ENCODE measurements at places on chromosomes 2 and 18. TPM values are rescaled to one million over a fixed set of nuclear protein-coding genes. Genes with fewer than 3 reads are reported as not detected.

- peaks cover 24% of the 10 kb centered on the region for H3K4me1 ChIP-seq
- H3K36me3 ChIP-seq, result no peaks in the 10 kb centered on the region
- DNase-seq, result no peak
- no peak overlapping the region for H3K4me3 ChIP-seq
- H3K27me3 ChIP-seq, result no peaks in the 10 kb centered on the region
These were observed 16.0 kb upstream of the IGFBP5 start for GRCh38 chr2:216711348-216711747.

DNA sequence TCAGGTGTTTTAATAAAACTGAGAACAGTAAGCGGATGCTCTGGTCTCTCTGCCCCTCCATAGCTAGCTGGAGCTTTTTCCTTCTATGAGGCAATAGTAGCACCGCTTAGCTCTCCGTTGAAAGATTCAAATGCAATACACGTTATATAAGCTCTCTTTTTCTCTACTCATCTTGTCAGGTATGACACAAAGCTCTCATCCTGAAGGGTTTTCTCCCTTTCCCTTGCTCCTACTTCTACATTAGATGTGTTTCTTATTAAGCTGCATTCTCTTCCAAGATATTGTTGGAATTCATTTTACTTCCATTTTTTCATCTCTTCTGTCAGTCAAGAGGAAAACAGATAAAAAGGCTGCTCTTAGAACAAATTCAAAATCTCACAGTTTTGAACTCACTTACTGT lies 434.6 kb upstream of the DDX18 start:
- H3K27ac ChIP-seq, result no peak overlapping the region
- no peaks in the 10 kb centered on the region for H3K27me3 ChIP-seq
- no peak overlapping the region for H3K4me3 ChIP-seq
- DNase-seq, result no peak

ADD2 gene
- 4.8 TPM for total RNA-seq

- no peaks in the 10 kb centered on the region for H3K4me1 ChIP-seq
- no peaks in the 10 kb centered on the region for H3K27me3 ChIP-seq
- H3K36me3 ChIP-seq, result peaks cover 13% of the 10 kb centered on the region
- no peak overlapping the region for H3K27ac ChIP-seq
These were observed 129.3 kb downstream of the ZNF236 start for GRCh38 chr18:76951456-76952247.

- no peak overlapping the region for H3K27ac ChIP-seq
- no peaks in the 10 kb centered on the region for H3K36me3 ChIP-seq
- no peak for DNase-seq
- H3K4me3 ChIP-seq, result no peak overlapping the region
These were observed 69.2 kb downstream of the NABP1 start for GRCh38 chr2:191747170-191747530.

GRCh38 chr2:25201265-25201664 lies 32.9 kb upstream of the POMC start:
- no peaks in the 10 kb centered on the region for H3K4me1 ChIP-seq
- H3K36me3 ChIP-seq, result no peaks in the 10 kb centered on the region
- no peak for DNase-seq
- no peaks in the 10 kb centered on the region for H3K27me3 ChIP-seq
- H3K4me3 ChIP-seq, result no peak overlapping the region

DNA sequence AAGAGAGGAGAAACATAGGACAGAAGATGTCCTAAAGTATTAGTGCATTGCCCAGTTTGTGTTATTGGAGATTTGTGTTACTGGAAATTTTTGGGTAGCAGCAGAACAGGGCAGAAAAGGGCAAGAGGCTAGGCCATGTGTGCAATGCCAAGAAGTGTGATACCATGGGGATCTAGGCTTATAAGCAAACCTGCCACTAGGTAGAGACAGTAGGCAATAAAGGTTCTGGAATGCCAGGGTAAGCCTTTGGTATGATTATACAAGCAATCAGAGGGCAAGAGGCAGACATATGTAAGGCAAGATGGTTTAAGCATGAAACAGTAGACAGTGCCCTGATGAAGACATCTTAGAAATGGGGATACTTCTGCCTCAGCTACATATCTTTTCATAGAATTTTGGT lies 12.3 kb upstream of the CERS6 start:
- no peaks in the 10 kb centered on the region for H3K27me3 ChIP-seq
- no peak overlapping the region for H3K4me3 ChIP-seq
- H3K36me3 ChIP-seq, result no peaks in the 10 kb centered on the region
- no peaks in the 10 kb centered on the region for H3K4me1 ChIP-seq
- DNase-seq, result no peak

GRCh38 chr2:128282976-128283810 lies 35.5 kb downstream of the HS6ST1 start:
- no peaks in the 10 kb centered on the region for H3K36me3 ChIP-seq
- no peaks in the 10 kb centered on the region for H3K27me3 ChIP-seq
- H3K27ac ChIP-seq, result no peak overlapping the region
- DNase-seq, result no peak
- H3K4me1 ChIP-seq, result no peaks in the 10 kb centered on the region

- no peak overlapping the region for H3K4me3 ChIP-seq
- H3K27me3 ChIP-seq, result no peaks in the 10 kb centered on the region
- no peak overlapping the region for H3K27ac ChIP-seq
- no peaks in the 10 kb centered on the region for H3K36me3 ChIP-seq
- DNase-seq, result peak; percentile 34
- peaks cover 14% of the 10 kb centered on the region for H3K4me1 ChIP-seq
These were observed 466.6 kb upstream of the TNP1 start for GRCh38 chr2:217326238-217327022.

DUSP19 gene
- total RNA-seq, result 3.1 TPM

GRCh38 chr18:49019446-49020045 lies 68.8 kb upstream of the SMAD7 start:
- H3K36me3 ChIP-seq, result no peaks in the 10 kb centered on the region
- H3K4me1 ChIP-seq, result peaks cover 18% of the 10 kb centered on the region
- DNase-seq, result peak; percentile 25
- no peak overlapping the region for H3K27ac ChIP-seq
- H3K27me3 ChIP-seq, result no peaks in the 10 kb centered on the region
- no peak overlapping the region for H3K4me3 ChIP-seq

GRCh38 chr2:241263061-241263460 lies 52.4 kb downstream of the HDLBP start:
- peaks cover 80% of the 10 kb centered on the region for H3K36me3 ChIP-seq
- DNase-seq, result no peak
- no peaks in the 10 kb centered on the region for H3K27me3 ChIP-seq
- H3K4me3 ChIP-seq, result no peak overlapping the region
- H3K4me1 ChIP-seq, result no peaks in the 10 kb centered on the region
- H3K27ac ChIP-seq, result no peak overlapping the region

DNA sequence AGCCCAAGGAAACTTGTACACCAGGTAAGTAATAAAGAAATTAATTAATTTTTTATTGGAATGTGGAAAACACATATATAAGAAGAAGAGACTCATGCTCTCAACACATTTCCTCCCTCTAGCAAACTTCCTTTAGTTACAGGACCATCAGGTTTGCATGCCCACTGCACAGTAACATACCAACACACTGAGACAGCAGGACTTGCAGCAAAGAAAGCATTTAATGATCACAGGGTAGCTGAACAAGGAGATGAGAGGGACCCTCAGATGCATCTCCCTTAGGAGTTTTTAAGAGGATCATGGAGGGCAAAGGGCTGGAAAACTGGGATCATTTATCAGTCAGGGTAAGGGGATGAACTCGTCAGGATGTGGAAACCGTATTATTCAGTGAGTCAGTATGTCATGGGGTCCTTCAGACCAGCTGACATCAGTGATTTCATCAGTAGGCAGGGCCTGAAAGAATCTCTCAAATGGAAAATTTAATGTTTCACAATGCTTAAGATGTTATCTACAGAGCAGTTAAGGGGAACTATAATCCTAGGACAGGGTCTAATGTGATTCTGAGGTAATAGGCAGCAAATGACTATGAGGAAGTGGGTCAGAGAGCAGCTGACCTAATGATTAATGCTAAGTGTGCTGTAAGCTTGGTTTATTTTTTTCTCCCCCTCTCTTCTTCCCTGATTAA lies 193.8 kb upstream of the RND3 start:
- peaks cover 8% of the 10 kb centered on the region for H3K4me1 ChIP-seq
- DNase-seq, result peak; percentile 94
- no peaks in the 10 kb centered on the region for H3K27me3 ChIP-seq

- no peaks in the 10 kb centered on the region for H3K36me3 ChIP-seq
- DNase-seq, result no peak
- no peaks in the 10 kb centered on the region for H3K27me3 ChIP-seq
- no peaks in the 10 kb centered on the region for H3K4me1 ChIP-seq
- H3K27ac ChIP-seq, result no peak overlapping the region
- H3K4me3 ChIP-seq, result no peak overlapping the region
These were observed 89.2 kb downstream of the PLCL1 start for GRCh38 chr2:197893403-197894177.
